T47D (cell line): ENCODE measurements at places on chromosomes 2 and 18.
A peak's percentile ranks its signal among the peaks of the same experiment; 100 is the strongest.

- no peak for DNase-seq
These were observed 1399.6 kb upstream of the ZEB2 start for GRCh38 chr2:145919477-145919876.

DNA sequence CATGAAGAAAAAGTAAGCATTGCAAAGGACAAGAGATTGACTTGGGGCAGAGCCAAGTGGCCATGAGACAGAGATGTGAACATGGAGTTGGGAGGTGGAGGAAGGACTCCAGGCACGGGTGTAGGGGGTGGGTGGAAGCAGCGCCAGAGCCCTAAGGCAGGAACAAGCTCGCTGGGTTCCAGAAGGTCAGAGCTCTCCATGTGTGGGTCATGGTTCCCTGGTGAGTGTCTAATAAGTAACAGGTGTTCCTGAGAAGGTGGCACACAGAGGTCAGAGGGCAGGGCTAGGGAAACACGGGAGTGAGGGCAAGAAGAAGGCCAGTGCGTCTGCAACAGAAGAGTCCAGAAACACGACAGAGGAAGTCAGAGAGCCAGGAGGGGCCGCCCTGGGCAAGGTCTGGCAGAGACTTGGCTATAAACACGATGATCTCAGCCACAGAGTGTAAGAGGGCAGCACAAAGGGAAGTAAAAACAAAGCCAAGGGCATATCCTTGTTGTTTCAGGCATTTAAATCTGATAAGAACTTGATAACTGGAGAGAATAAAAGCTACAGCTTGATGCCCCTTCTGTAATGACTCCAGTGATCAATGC, 260.8 kb downstream of the TGIF1 start:
- DNase-seq = no peak

- peak; percentile 14 for DNase-seq
These were observed 56.2 kb upstream of the ATP8B1 start for GRCh38 chr18:57859314-57859713.

- no peak for DNase-seq
These were observed 390.2 kb downstream of the DSC3 start for GRCh38 chr18:30652387-30652786.

DNA sequence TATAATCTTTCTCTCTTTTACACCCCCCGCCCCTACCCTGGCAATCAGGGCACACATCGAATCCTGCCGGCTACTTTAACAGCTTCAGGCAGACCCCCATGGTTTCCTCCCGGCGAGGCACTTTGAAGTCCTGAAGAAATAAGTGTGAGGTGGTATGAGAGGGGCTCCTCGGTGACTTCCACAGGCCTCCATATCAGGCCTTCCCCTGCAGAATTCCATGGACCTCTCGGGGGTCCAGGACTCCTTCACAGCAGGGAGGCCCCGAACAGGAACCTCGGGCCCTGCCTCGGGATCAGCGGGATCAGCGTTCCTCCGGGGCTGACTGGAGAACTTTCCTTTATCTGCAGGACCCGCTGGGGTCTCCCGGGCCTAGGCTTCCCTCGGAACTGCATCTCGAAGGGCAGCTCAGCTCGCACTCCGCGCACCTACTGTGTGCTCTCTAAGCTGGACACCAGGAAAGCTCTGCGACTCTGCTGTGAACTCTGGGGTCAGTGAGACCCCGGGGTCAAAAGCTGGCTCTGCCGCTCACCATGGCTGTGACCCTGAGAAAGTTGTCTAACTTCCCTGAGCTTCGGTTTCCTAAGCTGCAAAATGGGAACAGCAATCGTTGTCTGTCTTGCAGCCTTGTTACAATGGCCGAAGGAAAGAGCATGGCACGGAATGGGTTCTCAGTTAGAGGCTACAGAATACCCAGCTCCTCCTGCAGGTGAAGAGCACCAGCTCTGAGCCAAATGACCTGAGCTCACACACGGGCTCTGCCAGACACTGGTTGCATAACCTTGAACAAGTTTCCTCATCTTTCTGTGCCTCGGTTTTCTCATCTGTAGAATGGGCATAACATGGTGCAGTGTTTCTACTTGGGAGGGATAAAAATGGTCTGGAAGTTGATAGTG, 97.4 kb upstream of the ID2 start:
- no peak for DNase-seq

GRCh38 chr2:61887717-61888266, 664 bp downstream of the CCT4 start:
- no peak for DNase-seq

- DNase-seq = no peak
These were observed 28.1 kb upstream of the PARD3B start for GRCh38 chr2:204517154-204517553.
